ENCODE measurements at places on chromosomes 2 and 18.

DNA sequence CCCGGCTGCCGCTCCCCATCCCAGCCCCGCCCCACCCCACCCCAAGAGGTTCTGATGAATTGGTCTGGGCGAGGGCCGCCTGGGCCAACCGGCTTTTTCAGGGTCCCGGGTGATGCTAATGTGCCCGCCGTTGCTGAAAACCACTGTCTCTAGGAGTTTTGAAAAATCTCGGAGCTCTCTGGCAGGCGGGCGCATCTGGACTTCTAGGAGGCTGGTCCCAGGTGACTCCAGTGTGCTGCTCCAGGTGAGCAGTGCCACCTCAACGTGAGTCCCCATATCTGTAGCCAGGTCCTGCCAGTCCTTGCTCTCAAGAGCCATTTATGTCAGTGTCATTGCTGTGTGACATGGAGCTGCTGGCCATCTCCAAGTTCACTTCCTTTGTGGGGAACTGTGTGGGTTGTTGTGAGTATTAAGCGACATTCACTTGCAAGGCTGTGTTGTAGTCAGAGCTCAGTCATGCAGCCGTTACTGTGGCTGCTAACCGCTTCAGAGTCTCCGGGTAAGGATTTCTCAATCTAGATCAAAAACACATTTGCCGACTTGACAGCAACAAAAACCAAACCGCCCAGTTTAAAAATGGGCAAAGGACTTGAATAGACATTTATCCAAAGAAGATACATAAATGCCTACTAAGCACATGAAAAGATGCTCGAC lies at the start of gene RFX8:
Gene RFX8, minus strand, starts transcription at position 382 of the 654 bp plus-strand sequence. CDS start 8,264 bp downstream, outside the sequence.
- no peak for DNase-seq

- no peak for DNase-seq
Observed at GRCh38 chr18:49839012-49839411, 25.7 kb upstream of the ACAA2 start.

DNA sequence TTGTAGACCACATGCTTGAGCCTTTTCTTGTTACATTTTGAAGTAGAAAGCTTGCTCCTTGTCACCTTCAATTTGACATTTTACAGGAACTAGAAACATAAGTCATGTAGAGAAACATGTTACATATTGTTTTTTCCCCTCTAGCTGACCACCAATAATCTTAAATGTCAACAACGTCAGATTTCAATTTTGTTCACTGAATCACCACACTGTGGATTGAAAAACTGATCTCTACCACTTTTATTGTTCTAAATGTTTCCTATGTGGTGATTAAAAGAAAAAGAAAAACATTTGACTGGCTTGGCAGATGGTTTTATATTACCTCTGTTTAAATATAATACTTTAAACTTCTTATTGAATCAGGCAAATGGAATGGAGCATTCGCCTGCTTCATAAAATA lies 87.7 kb downstream of the DSEL start:
- DNase-seq = no peak

- DNase-seq = no peak
Observed at GRCh38 chr2:43787895-43788294, 14.1 kb downstream of the DYNC2LI1 start.

DNA sequence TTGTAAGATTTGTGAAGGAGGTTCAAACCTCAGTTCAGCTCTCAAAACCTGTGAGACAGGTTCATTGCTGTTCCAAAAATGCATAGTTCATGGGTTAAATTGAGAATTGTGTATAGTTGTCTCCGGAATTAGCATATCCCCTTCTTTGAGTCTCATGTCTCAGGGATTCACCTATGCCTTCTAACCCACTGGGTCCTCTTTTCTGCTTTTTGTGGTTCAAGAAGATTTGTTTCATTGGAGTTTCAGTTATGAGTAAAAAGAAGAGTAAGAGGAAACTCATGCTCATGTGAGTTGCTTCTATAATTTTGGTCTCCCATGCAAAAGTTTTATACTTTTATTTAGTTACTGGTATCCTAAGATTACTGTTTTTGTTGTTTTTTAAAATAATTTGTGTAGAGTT lies 1219.8 kb upstream of the ZEB2 start:
- no peak for DNase-seq

DNA sequence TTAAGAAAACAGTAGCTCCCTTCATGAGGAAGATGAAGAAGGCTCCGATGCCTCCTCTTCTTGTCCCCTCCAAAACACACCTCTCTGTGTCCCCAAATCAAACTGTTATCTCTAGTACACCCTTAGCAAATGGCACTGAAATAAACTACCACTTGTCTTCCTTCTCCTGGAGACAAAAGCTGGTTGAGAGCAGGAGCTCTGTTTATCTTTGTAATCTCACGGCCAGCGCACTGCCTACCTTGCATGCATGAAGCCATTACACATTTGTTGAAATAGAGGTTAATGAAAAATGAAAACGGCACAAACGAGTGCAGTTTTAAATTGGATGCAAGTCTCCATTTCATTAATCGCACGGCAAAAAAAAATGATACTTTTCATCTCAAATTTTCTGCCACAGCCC lies 113.7 kb downstream of the EPB41L3 start:
- DNase-seq = no peak

GRCh38 chr2:7738596-7738995 lies 821.4 kb downstream of the RNF144A start:
- DNase-seq = no peak

GRCh38 chr2:207121784-207122183 lies 44.0 kb downstream of the KLF7 start:
- no peak for DNase-seq

GRCh38 chr2:157980020-157980419 lies 103.9 kb upstream of the ACVR1 start:
- no peak for DNase-seq

GRCh38 chr2:187552381-187552780 lies 1.9 kb downstream of the TFPI start:
- DNase-seq = no peak

GRCh38 chr2:65661980-65662653 lies 229.7 kb upstream of the SPRED2 start:
- DNase-seq = no peak

GRCh38 chr18:47149457-47150028 lies 757 bp downstream of the HDHD2 start:
- DNase-seq = no peak

- DNase-seq = no peak
Observed at GRCh38 chr18:52582061-52582460, 242.1 kb downstream of the DCC start.

- no peak for DNase-seq
Observed at GRCh38 chr2:15205562-15205961, 355.6 kb downstream of the NBAS start.

GRCh38 chr18:68694316-68694715 lies 20.6 kb downstream of the TMX3 start:
- no peak for DNase-seq

DNA sequence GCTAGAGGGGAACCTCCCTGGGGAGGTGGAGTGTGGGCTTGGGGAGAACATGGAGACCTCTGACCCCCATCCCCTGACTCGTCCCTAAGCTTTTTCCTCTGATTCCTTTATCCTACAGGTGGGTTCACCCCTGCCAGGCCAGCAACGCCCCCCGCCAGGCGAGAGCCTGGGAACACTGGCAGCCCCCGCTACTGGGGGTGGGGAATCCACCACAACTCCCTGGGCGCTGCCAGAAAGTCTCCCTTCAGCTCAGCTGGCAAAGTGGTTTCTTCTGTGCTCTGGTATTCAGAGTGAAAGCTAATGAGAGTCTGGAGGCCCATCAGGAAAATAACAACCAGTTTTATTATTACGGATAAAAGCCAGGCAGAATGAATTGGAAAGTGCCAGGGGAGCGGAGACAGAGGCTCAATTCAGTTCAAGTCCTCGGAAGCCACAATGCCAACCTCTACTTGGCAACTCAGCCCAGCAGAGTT lies 2.8 kb downstream of the DIPK1C start:
- DNase-seq = no peak

GRCh38 chr2:74333175-74333574 lies 10.0 kb downstream of the SLC4A5 start:
- DNase-seq = no peak

DNA sequence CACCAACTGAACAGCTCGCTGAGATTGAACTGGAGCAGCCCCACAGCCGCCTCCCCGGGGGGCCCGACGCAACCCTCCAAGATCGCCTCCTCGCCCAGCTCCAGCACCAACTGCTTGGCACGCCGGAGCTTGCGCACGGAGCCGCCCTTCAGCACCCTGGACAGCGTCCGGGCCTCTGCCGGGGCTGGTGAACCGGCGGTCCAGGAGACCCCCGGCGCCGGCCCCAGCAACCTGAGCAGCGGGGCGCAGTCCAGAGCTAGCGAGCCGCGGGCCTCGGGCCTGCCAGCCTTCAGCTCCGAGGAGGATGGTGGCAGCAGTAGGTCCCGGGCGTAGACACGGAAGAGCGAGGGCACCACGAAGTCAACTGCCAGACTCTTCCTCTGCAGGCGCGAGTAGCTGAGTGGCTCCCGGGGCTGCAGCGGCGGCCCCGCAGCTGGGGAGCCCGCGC lies 1.2 kb downstream of the ALK start:
- DNase-seq = peak; percentile 25

- DNase-seq = no peak
Observed at GRCh38 chr18:9188359-9189231, 52.0 kb downstream of the ANKRD12 start.

- no peak for DNase-seq
Observed at GRCh38 chr2:88903749-88904353, 212.4 kb downstream of the RPIA start.

DNA sequence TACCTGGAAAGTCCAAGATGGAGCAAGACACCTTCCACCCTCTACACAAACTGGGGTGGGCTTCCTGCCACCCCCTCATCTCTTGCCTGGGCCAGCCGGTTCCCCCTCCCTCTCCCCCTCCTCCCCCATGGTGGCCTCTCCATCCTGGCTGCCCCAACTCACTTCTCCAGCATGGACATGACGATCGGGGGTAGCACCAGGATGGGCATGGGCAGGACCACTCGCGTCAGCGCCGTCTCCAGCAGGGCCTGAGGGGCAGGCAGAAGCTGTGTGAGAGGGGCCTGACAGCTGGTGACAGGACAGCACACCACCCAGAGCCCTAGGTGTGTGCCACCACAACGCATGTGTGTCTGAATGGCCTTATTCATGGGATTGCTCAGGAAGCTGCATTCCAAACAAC lies 51.0 kb downstream of the EMX1 start:
- no peak for DNase-seq
